Stimulated activated CD4-positive, alpha-beta T cell treated with anti-CD3 and anti-CD28 coated beads, TNF-alpha, amount 100 ng/mL, for 4 hours (primary cell): ENCODE measurements at places on chromosomes 13 and 19.

DNA sequence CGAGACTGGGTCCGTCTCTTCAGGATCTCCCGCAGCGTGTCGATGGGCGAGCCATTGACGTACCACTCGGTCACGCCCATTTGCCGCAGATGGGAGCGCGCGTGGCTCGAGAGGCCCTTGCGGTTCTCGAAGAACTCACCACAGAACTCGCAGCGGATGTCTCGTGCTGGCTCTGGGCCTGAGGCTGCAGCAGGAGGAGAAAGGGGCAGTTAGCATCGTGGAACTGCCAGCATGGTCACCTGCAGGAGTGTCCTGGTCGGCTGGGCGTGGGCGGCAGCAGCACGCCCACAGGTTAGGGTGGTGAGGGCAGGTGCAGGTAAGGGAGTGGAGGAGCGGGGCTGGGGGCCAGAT lies 8.5 kb upstream of the AKAP8L start:
- DNase-seq = no peak

- no peak for DNase-seq
Observed at GRCh38 chr19:54661846-54662481, 821 bp upstream of the LILRB4 start.

DNA sequence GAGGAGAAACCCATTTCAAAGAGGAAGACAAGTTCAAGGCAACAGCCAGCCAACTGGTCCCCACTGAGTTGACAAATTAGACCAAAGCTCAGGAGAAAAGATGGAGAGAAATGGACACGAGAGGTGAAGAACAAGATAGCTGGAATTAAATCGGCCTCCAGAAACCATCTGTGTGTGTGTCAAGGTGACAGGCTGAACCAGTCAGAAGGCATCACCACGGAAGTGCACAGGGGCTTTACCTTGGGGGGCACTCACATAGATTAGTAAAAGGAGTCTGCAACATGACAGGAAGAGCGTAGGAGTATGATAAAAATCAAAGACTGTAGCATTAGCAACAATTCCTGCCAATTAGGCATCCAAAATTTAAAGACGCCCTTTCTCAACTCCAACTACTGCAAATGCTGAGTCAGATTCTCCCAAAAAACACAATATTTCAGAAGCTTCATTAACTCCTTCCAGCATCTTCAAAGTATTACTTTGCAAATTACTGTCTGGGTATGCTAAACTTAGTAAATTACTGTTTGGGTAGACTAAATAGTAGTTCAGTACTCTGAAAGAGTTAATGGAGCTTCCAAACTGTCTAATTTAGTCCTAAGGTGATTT lies 66.2 kb downstream of the FOXO1 start:
- no peak for DNase-seq

- peak; percentile 11 for DNase-seq
Observed at GRCh38 chr19:54364775-54365257, at the start of gene LAIR1. Gene LAIR1 (minus strand): TSS chr19:54364931. CDS start chr19:54364804, 127 bp downstream.

- DNase-seq = no peak
Observed at GRCh38 chr19:47437500-47437899, 18.2 kb upstream of the MEIS3 start.

DNA sequence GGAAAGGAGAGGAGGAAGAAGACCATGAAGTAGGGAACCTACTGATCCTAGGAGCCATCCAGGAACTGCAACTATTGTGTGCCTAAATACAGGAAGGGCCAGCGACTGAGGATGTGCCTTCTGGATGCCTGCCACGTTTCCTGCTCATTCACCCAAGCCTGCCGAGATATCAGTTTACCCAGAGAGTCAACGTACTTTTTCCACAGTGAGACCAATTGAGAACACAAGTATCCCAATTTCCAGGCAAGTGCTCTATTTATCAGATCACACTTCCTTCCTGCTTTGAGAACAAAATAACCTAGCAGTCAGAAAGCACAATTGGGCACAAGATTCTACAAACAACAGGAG lies 122.4 kb downstream of the AKAP11 start:
- no peak for DNase-seq

DNA sequence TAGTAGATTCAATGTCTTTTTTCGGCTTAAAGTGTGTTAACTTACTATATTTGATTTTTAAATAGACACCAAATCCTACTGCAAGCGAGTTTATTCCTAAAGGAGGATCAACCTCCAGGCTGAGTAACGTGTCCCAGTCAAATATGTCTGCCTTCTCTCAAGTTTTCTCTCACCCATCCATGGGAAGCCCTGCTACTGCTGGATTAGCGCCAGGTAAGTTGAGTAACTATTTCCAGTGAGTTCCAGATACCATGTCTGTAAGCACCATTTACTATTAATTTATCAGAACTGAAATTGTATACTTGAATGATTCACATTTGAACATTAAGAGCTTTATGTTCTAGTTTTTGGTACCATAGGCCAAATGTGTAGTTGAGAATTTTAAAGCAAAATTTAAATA lies 81.8 kb downstream of the PAN3 start:
- no peak for DNase-seq

DNA sequence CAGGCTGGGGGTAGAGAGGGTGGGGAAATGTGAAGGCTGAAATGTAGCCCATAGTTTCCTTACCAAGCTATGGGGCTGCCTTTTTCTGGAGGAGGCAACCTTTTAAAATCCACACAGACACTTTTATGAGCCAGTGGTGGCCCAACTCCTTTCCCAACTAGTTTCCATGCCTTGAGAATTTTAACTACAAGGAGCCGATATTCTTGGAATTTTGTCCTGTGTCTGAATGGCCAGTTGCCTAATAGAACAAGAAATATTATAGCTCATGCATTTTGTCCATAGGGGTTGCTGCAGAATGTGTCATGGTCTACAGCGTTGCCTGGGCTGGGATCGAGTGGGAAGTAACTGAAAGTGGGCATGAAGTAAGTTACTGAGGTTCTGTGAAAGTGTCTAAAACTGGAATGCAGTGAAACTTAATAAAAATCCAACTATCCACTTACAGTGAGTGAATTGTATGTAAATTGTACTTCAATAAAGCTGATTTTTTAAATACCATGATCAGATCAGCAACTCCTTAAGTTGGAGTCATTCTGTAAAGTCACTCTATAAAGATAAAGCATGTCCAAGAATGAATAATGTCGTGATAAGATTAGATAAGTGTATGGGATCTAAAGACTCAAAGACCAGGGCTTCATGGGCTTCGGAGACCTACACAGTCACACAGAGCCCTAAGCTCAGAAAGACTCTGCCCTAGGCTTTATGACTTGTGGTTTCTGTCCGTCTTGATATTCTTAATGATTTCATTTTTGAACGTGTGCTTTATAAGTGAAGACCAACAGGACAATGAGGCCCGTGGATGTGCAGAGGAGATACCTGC lies 122.6 kb upstream of the FNDC3A start:
- no peak for DNase-seq

DNA sequence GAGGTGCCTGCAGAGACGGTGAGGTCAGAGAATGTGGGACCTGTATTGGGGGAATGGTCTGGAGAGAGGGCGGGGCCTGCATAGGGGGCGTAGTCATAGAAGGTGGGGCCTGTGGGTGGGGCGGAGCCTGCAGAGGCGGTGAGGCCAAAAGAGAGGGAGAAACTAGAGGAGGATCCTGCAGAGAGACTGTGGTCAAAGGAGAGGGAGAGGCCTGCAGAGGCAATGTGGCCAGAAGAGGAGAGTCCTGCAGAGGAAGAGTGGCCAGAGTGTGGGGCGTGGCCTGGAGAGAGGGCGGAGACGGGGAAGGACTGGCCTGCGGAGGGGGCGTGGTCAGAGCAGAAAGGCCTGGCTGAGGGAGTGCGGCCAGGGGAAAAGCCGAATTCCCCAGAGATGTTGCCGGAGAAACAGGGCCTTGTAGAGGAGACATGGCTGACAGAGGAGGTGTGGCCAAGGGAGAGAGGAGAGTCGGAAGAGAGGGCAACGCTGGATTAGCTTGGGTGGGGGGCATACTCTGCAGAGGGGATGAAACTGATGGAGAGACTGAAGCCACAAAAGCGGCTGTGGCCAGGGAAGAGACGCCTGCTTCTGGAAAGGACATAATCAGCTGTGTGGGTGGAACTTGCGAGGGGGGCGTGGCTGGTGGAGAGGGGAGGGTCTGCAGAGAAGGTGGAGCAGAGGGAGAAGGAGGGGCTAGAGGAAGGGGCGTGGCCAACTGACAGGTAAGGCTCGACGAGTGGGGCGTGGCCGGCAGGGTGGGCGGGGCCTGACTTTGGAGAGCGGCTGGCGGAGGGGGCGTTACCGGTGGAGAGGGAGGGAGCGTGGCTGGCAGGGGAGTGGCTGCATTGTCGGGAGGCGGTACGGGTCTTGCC lies 2.5 kb downstream of the PRR36 start:
- peak; percentile 52 for DNase-seq

DNA sequence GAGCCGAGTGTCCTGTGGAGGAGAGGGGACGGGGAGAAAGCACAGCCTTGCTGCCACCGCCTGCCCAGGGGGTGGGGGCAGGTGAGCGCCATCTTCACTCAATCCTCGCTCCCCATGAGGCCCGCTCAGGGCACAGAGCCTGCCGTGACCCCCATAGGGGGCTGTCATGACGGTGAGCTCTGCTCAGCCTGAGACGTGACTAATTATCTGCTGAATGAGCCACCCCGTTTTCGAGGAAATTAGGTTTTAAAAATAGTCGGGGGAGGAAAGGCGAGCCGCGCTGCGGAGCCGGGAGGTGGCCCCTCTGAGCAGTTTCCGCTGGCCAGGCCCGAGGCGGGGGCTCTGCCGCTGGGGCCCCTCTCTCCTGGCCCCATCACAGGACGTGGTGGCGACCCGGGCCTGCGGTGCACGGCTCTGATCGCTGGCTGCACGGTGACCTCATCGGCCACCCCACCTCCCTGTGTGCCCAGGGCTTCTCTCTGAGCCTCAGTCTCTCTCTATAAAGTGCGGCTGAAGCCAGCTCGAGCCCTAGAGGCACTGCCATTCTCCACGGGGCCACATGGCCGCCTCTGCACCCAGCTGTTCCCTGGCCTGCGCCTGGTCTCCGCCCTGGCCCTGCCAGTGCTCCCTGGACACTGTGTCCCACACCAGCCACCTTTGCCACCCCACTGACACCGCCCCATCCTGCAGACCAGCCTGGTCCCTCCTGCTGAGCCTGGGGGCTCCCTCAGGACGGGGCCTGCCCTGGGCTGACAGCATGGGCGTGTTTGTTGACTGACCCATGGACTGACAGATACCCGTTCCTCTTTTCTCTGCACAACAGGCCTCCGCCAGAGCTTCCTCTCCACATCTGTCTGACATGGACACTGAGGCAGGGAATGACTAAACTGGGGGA lies 28.3 kb downstream of the PIP5K1C start:
- no peak for DNase-seq

DNA sequence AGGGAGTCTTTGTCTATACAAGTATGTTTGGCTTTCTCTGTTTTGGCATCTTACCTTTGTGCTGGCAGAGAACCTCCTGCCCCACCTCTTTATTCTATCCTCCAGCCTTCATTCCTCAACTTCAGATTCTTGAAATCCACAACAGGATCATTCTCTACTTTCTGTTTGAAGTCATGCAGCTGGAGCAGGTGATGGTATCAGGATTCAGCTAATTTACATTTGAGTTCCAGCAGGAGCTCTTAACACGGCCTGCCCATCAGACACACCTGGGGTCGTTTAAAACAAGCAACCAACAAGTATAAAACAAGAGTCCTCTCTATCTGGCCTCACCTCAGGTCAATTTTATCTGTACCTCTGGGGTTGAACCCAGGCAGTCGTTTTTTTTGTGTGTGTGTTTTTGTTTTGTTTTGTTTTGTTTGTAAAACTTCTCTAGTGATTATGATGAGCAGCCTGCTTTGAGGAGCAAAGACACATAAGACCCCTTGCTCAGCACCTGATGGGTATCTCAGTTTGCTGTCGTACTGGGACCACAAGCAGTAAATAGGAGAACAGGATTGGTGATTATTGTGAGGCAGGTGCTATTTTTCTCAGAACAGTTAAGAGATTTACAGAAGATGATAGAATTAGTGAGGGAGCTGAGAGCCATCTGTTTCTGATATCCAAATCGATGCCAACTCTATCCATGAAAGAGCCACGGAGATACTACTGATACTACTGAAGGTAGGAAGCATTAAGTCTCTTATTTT lies 78.4 kb downstream of the GPC6 start:
- DNase-seq = no peak

DNA sequence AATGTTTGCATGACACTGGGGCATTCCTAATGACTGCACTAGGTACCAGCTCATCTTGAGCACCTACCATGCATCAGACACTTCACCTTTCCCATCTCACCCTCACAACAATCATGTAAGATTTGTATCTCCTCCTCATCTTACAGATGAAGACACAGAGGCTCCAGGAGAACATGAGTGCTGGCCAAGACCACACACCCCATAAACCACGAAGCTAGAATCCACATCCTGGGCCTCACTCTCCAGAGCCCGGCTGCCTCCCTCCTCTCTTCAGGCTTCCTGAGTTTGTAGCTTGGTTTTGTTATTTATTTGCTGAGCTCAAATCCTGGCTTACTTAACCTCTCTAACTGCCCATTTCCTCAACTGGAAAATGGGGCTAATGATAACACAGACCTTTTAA lies 25.9 kb downstream of the FAM216B start:
- DNase-seq = no peak

DNA sequence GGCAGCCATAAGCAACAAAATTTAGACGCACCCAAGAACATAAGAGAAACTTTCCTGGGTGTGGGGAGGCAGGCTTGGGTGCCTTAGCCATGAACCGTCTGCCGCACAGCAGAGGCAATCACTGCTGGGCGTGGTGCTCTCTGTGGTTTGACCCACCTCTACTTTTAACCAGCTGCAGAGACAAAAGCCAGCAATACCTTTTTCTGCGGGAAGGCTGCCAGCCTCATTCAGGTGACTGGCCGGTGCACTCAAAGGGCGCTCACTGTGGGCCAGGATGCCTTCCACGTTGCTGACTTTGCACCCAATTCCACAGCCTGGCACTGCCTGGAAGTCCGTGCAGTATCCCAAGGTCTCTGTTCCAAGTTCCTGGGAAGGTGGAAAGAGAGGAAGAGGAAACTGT lies 69.1 kb downstream of the ATP7B start:
- DNase-seq = peak; percentile 5

DNA sequence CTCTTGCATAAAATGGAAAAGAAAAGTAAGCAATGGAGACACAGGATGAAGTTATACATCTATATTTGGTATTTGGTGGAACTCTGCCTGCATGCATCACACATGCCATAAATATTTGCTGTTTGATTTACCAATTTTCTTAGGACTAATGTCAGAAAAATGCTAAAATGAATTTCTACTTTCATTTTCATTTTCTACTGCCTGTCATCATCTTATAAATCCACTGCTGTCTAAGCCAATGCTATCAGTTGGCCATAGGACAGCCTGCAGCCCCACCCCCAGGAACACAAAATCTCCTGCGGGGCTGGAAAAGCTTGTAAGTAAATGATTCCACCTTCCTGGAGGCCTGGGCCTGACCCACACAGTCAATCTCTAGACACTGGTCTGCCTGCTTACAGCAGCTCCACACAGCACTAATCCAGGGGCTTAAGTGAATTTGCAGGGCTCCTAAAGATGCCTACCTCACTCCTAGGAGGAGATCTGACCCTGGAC lies 122.0 kb downstream of the ENOX1 start:
- no peak for DNase-seq

- no peak for DNase-seq
Observed at GRCh38 chr19:4591320-4591719, 31.8 kb upstream of the SEMA6B start.
